ENCODE measurements at places on chromosomes 12 and 14. TPM values are rescaled to one million over a fixed set of nuclear protein-coding genes. Genes with fewer than 3 reads are reported as not detected.
A peak's percentile ranks its signal among the peaks of the same experiment; 100 is the strongest.

- DNase-seq: no peak
Observed at GRCh38 chr14:34254571-34254970, 207.5 kb downstream of the SPTSSA start.

DNA sequence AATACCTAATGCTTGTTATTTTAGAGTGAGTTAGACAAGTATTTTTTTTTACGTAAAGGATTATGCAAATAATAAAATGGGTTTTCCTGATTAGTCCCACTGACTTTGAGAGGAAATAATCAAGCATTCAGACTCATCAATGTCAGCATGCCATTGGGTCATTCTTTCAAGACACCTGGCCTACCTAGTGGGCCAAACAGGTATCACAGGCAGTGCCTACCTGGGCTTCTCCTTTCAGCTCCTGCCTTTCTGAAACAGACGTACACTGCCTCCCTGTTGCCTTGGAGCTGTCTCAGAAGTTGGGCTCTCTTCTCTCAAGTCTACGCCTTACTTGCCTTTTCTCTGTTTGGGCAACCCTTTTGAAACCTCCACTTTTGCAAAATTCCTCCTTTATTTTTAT, 545.6 kb downstream of the SNAPC1 start:
- no peak for DNase-seq

SCNN1A gene
- 29.2 TPM for total RNA-seq

- DNase-seq: no peak
Observed at GRCh38 chr14:34235643-34236300, 226.3 kb downstream of the SPTSSA start.

DNA sequence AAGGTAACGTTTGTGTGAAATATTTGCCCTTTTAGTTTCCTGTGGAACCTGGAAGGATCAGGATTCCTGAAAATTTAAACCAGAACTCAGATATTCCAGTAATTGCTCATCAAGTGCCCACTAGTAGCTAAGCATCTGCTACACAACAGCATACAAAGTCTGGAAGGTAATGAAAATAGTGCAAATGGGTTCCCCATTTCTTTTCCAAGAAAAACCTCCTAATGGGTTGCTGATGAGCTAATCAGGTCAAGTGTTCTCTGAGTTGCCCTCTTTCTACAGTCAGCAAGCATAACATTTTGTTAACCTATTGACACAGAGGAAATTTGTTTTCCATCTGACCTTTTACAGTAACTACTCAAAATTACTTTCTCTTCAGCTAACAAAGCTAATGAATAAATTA, 83.6 kb upstream of the PMCH start:
- DNase-seq: no peak

DNA sequence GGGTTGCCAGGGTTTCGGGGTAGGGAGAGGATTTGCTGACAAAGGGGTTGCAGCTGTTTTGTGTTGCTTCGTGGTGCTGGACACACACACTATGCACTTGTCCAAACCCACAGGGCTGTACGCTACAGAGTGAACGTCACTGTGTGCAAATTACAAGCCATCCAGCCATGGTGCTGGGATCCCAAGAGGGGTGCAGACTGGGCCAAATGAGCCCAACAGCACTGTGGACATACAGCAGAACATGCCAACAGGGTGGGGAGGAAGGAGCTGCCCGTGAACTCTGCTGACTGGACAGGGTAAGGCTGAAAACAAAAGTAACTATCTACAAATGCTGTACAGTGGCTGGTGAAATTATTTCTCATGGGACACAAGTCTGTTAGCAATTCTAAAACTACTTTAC, 25.2 kb downstream of the POLE start:
- no peak for DNase-seq

ACOT4 gene
- 1.9 TPM for total RNA-seq

GLS2 gene
- 7.0 TPM for total RNA-seq

DNA sequence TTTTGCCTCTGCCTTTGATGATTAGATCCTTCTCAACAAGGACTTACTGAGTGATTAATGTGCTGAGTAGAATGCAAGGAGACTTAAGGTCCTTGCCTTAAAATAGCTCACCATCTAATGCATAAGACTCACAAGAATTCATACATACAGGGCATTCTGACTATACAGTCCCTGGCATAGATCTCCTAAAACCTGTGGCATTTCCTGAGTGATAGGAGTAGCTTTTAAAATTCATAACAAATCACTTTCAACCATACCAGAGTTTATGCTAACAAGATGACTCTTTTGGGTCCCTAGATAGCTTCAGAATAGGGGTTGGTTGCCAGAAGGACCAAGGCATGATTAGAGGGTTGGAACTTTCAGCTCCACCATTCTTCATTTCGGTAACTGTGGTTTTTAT, 48.8 kb downstream of the STXBP6 start:
- DNase-seq: no peak

DNA sequence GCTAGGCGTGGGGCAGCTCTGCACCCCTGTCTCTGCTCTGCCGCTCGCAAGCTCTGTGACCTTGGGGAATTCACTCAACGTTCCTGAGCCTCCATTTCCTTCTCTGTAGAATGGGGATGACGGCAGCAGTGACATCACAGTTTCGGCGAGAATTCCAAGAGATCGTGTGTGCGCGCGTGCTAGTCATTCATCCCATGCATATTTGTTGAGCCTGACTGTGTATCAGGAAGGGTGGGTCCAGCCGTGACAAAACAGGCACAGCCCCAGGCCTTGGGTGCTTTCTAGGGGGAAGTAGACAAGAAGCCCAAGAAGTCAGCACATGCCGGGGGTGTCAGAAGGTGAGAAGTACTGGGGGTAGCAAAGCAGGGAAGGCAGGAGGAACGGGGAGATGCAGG, 145.6 kb upstream of the NCOR2 start:
- DNase-seq: no peak

GRCh38 chr14:96103075-96103474, 63.9 kb downstream of the C14orf132 start:
- no peak for DNase-seq

GARIN6 gene
- not detected for total RNA-seq

DNA sequence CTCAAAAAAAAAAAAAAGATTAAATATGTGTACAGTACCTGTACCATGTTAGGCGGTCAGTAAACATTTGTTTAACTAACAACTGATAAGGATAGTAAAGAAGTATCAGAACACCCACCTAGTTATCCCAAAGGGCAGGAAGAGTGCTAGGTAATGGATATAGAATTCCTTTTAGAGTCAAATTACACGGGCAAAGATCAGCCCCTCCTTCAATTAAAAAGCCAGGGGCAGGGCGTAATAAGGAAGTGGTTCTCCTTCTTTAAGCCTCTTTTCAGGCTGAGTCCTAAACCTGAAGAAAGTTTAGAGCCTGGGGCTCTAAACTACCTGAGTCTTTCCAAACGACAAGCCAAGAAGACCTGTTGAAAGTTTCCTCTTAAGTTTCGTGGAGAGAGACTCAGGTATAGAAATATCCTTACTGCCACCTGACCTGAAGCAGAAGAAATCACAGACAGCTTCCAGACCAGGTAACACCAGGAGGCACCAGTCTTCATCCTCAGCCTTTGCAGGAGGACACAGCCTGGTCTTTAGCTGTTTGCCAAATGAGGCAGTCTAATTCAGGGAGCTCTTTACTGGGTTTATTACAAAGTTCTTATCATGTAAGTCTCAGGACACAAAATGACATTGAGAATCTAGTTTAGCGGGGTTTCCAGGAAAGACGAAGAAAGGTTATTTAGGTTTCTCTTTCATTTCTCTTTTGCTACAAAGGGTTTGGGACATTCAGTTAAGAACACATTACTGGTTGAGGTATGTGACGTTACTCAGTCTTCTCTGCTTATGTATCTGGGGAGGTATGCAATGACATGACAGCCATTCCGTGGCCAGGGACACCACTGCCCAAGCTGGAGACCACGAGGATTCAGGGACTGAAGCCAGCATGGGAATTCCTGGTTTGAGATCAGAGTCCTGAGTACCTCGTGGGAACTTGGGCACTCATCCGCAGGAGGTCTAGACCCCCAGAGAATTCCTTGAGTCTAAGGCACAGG, at the start of gene BCL2L14:
Gene BCL2L14 (plus strand): TSS at position 266 of the 983 bp plus-strand sequence. CDS start 8,367 bp downstream, outside the sequence.
- DNase-seq: no peak

DNA sequence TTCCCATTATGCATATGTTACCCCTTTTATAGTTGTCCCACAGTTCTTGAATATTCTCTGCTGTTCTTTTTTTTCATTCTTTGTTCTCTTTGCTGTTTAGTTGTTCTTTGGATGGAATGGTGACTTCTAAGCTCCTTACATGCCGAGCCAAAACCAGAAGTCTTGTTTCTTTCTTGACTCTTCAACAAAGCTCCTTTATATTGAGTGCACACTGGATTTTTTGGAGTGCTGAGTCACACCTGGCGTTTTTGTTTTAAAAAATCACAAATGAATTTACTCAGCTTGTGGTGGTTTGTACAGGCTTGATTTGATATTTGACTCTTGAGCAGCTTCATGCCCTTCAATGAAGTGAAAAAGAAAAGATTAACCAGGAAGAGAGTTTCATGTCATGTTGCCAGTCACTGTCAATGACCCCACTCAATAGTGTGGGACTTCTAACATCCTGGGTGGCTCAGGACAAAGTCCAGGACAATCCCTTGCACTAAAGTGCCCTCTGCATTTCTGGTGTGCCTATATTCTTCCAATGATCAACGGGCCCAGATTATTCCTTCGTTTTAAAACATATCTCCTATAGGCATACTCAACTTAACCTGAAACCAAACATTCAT, 112.4 kb upstream of the SLC38A4 start:
- no peak for DNase-seq

GRCh38 chr14:22850944-22851764, 14.8 kb downstream of the MMP14 start:
- DNase-seq: no peak

REC8 gene
- total RNA-seq: 84.2 TPM

SIX4 gene
- total RNA-seq: 26.0 TPM

DNA sequence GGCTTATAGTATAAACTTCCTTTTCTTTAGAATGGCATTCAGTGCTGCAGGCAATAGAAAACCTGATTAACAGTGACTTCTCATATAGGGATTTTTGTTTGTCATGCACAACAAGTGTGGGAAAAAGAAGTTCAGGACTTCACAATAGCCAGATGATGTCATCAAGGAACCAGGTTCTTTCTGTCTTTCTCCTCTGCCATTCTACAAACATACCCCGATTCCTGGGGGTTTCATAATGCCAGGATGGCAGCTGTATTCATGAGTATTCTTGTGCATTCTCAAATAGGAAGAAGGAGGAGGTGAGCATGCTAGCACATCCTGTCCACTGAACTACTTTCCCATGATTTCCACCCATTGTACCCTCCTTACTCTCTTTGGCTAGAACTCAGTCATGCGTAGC, 182.7 kb upstream of the EEA1 start:
- no peak for DNase-seq

GRCh38 chr12:110165540-110166159, 41.5 kb downstream of the IFT81 start:
- DNase-seq: no peak

- no peak for DNase-seq
Observed at GRCh38 chr12:26732005-26732908, 100.7 kb downstream of the ITPR2 start.

GRCh38 chr12:104230304-104231095, 14.9 kb downstream of the TXNRD1 start:
- DNase-seq: no peak

FLVCR2 gene
- 11.8 TPM for total RNA-seq

TAS2R42 gene
- total RNA-seq: not detected

- no peak for DNase-seq
Observed at GRCh38 chr14:99966037-99966835, 99.0 kb upstream of the EVL start.

DNA sequence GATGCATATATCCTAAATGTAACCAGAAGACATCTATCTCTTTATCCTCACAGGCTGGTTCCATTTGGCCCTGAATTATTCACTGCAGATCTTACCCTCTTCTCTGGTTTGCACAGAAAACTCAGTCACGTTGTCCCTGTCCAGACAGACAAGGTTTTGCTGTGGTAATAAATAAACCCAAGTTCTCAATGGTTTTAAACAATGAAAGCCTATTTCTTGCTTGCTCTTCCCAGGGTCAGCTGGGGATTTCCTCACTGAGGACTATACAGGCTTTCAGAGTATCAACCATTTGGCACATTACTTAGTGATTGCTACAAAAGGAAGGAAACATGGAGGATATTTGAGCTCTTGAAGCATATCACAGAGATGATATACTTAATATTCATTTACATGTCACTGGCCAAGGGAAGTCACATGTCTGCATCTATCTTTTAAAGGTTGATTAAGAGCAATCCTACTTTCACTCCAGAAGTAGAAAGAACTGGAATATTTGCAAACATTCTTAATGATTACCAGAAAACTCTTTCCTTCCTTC, 24.4 kb upstream of the E2F7 start:
- no peak for DNase-seq

DNA sequence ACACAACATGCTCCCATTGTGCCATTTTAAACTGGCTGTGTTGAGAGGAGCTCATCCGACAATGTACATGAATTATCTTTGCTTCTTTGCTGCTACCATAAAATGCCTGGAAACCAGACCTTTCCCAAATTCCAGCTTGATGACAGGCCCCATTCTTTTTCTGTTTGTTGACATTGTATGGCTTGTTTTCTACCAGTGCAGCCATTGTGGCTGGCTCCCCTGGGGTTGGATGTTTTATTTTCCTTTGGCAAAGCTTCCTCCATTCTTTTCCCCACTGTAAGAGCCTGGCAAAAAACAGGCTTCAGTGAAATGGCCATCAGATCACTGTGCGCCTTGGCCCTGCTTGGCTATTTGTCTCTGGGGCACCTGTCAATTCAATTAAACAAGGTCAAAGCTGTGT, 532.5 kb downstream of the VRK1 start:
- no peak for DNase-seq

C12orf60 gene
- total RNA-seq: 2.7 TPM

GRCh38 chr14:35909665-35910064, 83.5 kb downstream of the BRMS1L start:
- no peak for DNase-seq

DNA sequence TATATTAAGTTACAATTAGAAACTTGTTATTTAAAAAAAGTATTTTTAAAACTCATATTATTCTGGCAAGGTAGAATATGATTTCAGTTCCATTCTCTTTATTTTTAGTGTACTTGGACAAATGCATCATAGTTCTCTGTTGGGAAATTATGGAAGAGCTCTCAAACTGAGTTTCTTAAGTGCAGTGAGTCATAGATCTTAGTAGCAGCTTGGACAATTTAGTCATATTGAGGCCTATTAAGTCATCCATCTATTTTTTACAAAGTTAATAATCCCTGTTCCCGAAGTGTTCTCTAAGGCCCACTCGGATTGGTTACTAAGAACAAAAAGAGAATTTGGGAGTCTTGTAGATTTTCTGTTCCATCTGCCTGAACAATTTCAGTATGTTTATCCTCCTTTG, 113.9 kb downstream of the ANO4 start:
- DNase-seq: no peak

- peak; percentile 36 for DNase-seq
Observed at GRCh38 chr12:131085125-131085815, 131.6 kb downstream of the ADGRD1 start.

ABCD2 gene
- 0.12 TPM for total RNA-seq

SYNE3 gene
- total RNA-seq: 0.65 TPM

DNA sequence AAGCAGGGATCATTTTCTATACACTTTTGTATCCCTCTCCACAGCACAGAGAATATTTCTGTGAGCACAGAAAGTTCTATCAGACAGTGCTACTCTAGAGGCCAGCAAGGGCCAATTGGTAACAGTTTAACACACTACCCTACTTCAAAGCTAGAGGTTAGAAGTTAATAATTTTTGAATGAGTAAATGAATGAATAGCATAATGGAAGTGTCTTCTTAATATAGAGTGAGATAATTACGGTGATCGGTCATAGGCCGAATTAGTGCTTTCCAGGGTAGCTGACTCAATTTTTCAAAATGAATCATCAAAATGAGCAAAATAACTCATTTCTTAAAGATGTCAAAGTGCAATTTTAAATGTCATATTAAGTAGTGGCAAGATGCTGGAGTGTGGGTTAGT, 67.0 kb upstream of the CCDC198 start:
- no peak for DNase-seq

Data from type B pancreatic cell (in vitro differentiated cells).